ENCODE measurements at places on chromosomes 16 and 17.
A peak's percentile ranks its signal among the peaks of the same experiment; 100 is the strongest.

GRCh38 chr16:77169650-77170236 is 21.2 kb upstream of the MON1B start:
- no peak overlapping the region for H3K4me3 ChIP-seq
- peaks cover 45% of the 10 kb centered on the region for H3K27me3 ChIP-seq
- no peaks in the 10 kb centered on the region for H3K4me1 ChIP-seq
- H3K27ac ChIP-seq, result no peak overlapping the region
- no peaks in the 10 kb centered on the region for H3K36me3 ChIP-seq

DNA sequence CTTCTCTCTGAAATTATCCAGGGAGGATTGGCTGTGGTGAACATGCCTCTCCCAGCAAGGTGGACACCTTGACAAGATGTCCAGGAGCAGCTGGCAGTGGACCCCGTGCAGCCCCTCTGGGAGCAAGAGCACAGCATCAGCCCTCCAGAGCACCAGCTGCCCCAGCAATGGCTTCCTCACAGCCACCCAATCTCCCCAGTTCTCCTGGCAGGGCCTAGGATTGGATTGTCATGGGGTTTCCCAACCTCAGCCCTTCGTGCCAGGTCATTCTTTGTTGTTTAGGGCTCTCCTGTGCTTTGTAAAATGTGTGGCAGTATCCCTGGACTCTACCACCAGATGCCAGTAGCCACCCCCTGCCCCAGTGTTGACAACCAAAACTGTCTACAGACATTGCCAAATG is 1.8 kb upstream of the KRT36 start:
- DNase-seq, result no peak
- no peak overlapping the region for H3K4me3 ChIP-seq
- H3K27me3 ChIP-seq, result peaks cover 20% of the 10 kb centered on the region
- no peak overlapping the region for H3K27ac ChIP-seq

- H3K4me3 ChIP-seq, result peak overlapping the region; percentile 59
- DNase-seq, result no peak
- H3K4me1 ChIP-seq, result peaks cover 39% of the 10 kb centered on the region
- H3K36me3 ChIP-seq, result no peaks in the 10 kb centered on the region
- no peaks in the 10 kb centered on the region for H3K27me3 ChIP-seq
Observed at GRCh38 chr17:50184064-50184463, 17.4 kb downstream of the COL1A1 start.

GRCh38 chr17:82929011-82929622 is 89.3 kb upstream of the ZNF750 start:
- no peak for DNase-seq
- peak overlapping the region; percentile 14 for H3K27ac ChIP-seq
- H3K36me3 ChIP-seq, result peaks cover 76% of the 10 kb centered on the region
- H3K4me3 ChIP-seq, result no peak overlapping the region
- no peaks in the 10 kb centered on the region for H3K27me3 ChIP-seq
- H3K4me1 ChIP-seq, result no peaks in the 10 kb centered on the region

GRCh38 chr16:72198021-72198711 is 26.2 kb upstream of the PMFBP1 start:
- H3K4me1 ChIP-seq, result peaks cover 9% of the 10 kb centered on the region
- no peak for DNase-seq
- no peaks in the 10 kb centered on the region for H3K27me3 ChIP-seq

DNA sequence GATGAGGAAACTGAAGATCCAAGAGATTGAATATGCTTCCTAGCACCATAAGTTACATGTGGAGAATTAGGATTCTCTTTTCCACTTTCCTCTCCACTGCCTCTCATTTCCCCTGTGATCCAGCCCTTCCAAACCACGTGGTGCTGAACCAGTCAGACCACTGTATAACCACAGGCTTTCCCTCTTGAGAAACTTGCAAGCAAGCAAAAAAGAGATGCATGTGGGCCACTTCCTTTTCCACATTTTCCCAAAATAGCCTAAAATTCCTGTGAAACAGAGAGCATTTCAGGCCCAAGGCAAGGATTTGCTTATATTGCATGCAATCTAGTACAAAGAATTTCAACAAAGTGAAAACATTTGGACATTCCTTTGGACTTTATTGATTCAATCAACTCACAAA is 59.3 kb upstream of the KSR1 start:
- no peak for DNase-seq
- peaks cover 7% of the 10 kb centered on the region for H3K4me1 ChIP-seq
- H3K36me3 ChIP-seq, result no peaks in the 10 kb centered on the region
- H3K4me3 ChIP-seq, result no peak overlapping the region
- H3K27ac ChIP-seq, result no peak overlapping the region

DNA sequence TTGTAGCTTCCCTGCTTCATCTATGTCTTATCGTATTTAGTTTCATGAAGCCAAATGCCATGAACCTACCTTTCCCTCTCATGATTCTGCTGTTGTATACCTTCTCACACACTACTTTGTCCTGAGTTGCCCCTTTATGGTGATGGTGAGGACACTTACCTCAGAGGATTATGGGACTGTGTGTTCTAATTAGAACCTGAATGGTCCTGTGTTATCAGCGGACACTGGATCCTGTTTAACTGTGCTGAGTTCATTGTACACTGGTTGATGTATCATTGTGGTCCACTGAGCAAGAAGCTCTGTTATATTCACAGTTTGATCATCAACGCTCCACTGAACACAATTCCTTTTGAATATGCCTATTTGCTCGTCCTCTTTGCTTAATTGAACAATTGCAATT is 343.0 kb downstream of the RBFOX1 start:
- H3K4me3 ChIP-seq, result no peak overlapping the region
- H3K4me1 ChIP-seq, result no peaks in the 10 kb centered on the region
- no peak overlapping the region for H3K27ac ChIP-seq
- no peaks in the 10 kb centered on the region for H3K27me3 ChIP-seq

- no peak overlapping the region for H3K4me3 ChIP-seq
- DNase-seq, result no peak
- peaks cover 75% of the 10 kb centered on the region for H3K36me3 ChIP-seq
- H3K4me1 ChIP-seq, result peaks cover 20% of the 10 kb centered on the region
- peak overlapping the region; percentile 86 for H3K27ac ChIP-seq
Observed at GRCh38 chr16:11140098-11140375, 116.0 kb downstream of the SOCS1 start.

GRCh38 chr16:2821487-2822157 is 4.6 kb downstream of the PRSS21 start:
- no peak overlapping the region for H3K27ac ChIP-seq
- H3K27me3 ChIP-seq, result peaks cover 25% of the 10 kb centered on the region
- DNase-seq, result no peak
- no peaks in the 10 kb centered on the region for H3K36me3 ChIP-seq

DNA sequence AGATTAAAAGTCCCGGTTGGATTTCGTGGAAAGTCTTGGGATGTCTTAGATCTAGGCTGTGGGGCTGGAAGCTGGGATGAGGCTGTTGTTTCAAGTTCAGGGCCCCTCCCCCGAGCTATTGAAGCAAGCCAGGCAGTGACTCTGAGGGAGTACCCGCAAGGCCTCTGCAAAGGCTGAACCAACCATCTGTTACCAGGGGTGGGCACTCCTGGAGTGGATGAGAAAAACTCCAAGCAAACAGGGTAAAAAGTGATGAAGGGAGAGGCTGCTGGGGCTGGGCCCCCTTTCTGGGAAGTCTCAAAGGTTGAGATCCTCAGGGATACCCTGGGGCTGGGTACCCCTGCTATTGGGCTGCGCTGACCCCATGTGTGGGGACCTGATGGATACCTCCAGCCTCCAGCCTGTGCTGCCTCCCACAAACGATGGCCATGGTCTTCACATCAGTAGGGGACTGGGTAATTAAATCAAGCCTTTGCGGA is 82.4 kb upstream of the KIFC3 start:
- no peaks in the 10 kb centered on the region for H3K36me3 ChIP-seq
- H3K27ac ChIP-seq, result no peak overlapping the region
- no peak overlapping the region for H3K4me3 ChIP-seq

- DNase-seq, result no peak
- peak overlapping the region; percentile 89 for H3K27ac ChIP-seq
- H3K4me1 ChIP-seq, result peaks cover 58% of the 10 kb centered on the region
- no peaks in the 10 kb centered on the region for H3K27me3 ChIP-seq
- H3K36me3 ChIP-seq, result no peaks in the 10 kb centered on the region
Observed at GRCh38 chr17:34386697-34387550, 23.9 kb upstream of the CCL1 start.

DNA sequence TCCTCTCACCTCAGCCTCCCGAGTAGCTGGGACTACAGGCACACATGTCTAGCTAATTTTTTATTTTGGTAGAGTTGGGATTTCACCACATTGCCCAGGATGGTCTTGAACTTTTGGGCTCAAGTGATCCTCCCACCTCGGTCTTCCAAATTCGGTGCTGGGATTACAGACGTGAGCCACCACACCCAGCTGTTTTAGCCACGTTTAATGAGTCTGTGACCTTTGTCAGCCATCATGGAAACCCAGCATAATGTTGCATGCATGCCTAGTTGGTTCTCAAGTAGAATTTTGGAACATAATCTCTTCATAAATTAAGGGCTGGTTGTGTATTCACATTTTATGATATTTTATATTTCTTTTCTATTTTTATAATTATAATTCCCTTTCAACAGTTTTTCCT is 42.0 kb downstream of the GOSR1 start:
- DNase-seq, result no peak
- H3K36me3 ChIP-seq, result peaks cover 42% of the 10 kb centered on the region

GRCh38 chr17:65913326-65913850 is 278.5 kb downstream of the CEP112 start:
- no peaks in the 10 kb centered on the region for H3K27me3 ChIP-seq
- no peak overlapping the region for H3K27ac ChIP-seq
- peaks cover 11% of the 10 kb centered on the region for H3K4me1 ChIP-seq
- no peak overlapping the region for H3K4me3 ChIP-seq
- peaks cover 11% of the 10 kb centered on the region for H3K36me3 ChIP-seq

- H3K4me1 ChIP-seq, result peaks cover 2% of the 10 kb centered on the region
- H3K4me3 ChIP-seq, result no peak overlapping the region
- H3K36me3 ChIP-seq, result no peaks in the 10 kb centered on the region
- no peak overlapping the region for H3K27ac ChIP-seq
Observed at GRCh38 chr17:6700948-6701307, 12.2 kb downstream of the SLC13A5 start.

DNA sequence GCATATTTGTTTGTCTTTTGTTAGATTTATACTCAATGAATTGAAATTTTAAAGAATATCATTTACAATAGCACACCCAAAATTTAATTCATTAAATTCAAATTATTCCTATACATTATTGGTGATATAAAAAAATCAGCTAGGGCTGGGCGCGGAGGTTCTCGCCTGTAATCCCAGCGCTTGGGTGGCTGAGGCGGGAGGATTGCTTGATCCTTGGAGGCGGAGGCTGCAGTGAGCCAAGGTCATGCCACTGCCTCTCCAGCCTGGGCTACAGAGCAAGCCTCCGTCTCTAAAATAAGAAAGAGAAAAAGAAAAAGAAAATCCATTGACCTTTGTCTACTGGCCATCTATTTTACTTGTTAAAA is 4.5 kb upstream of the PRDM7 start:
- peaks cover 38% of the 10 kb centered on the region for H3K27me3 ChIP-seq
- H3K4me1 ChIP-seq, result peaks cover 24% of the 10 kb centered on the region
- peak overlapping the region; percentile 91 for H3K27ac ChIP-seq
- H3K4me3 ChIP-seq, result no peak overlapping the region
- H3K36me3 ChIP-seq, result no peaks in the 10 kb centered on the region
- no peak for DNase-seq

- H3K27ac ChIP-seq, result peak overlapping the region; percentile 77
- DNase-seq, result peak; percentile 51
- H3K4me3 ChIP-seq, result peak overlapping the region; percentile 85
- H3K4me1 ChIP-seq, result peaks cover 83% of the 10 kb centered on the region
- no peaks in the 10 kb centered on the region for H3K27me3 ChIP-seq
- H3K36me3 ChIP-seq, result peaks cover 6% of the 10 kb centered on the region
Observed at GRCh38 chr17:3963237-3964201, 718 bp downstream of the ATP2A3 start.

DNA sequence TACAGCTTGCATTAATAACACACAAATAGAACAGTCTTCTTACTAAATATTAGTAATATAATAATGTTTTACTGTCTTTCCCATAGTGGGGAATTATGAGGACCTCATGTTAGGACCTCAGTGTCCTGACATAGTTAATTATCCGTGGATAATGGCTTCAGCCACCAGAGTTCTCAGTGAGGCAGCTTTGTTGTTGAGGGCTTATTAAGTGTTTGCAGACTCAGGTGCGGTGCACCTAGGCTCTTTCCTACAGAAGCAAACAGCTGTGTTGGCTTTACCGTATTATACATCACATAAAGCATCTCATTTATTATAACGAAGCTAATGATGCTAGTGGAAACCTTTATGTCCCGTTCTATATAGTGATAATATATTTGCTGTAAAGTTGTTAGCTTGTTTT is 246.7 kb downstream of the FTO start:
- H3K4me1 ChIP-seq, result peaks cover 17% of the 10 kb centered on the region
- H3K36me3 ChIP-seq, result peaks cover 12% of the 10 kb centered on the region
- no peak for DNase-seq
- no peaks in the 10 kb centered on the region for H3K27me3 ChIP-seq
- no peak overlapping the region for H3K4me3 ChIP-seq
- no peak overlapping the region for H3K27ac ChIP-seq

DNA sequence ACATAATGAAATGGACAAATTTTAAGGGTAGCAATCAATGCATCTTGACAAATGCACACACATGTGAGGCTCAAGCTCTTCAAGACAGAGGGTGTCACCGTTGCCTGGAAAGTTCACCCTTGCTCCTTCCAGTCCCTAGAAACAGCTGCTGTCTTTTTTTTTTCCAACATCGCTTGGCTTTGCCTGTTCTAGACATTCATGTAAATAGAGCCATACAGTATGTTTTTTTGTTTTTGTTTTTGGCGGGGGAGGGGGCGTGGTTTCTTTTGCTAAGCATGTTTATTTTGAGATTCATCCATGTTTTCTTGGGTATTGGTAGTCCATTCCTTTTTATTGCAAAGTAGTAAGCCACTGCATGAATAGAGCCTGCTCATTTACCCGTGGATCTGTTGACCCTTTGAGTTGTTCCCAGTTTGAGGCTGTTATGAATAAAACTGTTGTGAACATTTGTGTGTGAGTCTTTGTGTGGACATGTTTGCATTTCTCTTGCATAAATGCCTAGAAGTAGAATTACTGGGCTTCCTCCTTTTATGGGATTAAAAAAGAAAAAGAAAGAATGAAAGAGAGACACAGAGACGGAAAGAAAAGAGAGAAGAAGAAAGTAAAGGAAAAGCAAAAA is 78.4 kb downstream of the NT5M start:
- no peak overlapping the region for H3K27ac ChIP-seq
- H3K36me3 ChIP-seq, result no peaks in the 10 kb centered on the region
- H3K4me3 ChIP-seq, result no peak overlapping the region

- H3K27me3 ChIP-seq, result no peaks in the 10 kb centered on the region
- no peaks in the 10 kb centered on the region for H3K36me3 ChIP-seq
- no peak for DNase-seq
- H3K4me1 ChIP-seq, result peaks cover 2% of the 10 kb centered on the region
Observed at GRCh38 chr16:68499006-68499405, 40.1 kb upstream of the ZFP90 start.

GRCh38 chr16:24114876-24115275 is 141.3 kb upstream of the CACNG3 start:
- H3K4me3 ChIP-seq, result peak overlapping the region; percentile 33
- no peak for DNase-seq
- H3K27me3 ChIP-seq, result no peaks in the 10 kb centered on the region
- no peaks in the 10 kb centered on the region for H3K4me1 ChIP-seq
- H3K36me3 ChIP-seq, result peaks cover 29% of the 10 kb centered on the region

DNA sequence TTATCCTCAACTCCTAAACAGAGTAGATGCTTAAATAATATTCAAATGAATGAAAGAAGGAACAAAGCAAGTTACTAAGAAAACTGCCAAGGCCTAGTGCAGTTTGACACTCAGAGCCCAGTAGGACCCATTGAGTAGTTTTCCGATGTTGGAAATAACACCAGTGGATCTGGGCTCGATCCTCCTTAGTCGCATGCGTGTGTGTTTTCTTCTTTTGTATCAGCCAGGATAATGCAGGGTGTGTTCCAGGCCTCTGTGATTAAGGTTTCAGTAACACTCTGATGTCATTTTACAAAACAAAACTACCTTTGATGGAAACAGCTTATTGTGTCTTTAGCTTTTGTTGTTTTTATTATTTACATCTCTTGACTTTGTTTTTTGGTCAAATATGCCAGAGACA is 24.5 kb downstream of the KSR1 start:
- DNase-seq, result no peak
- H3K27me3 ChIP-seq, result no peaks in the 10 kb centered on the region
- no peak overlapping the region for H3K4me3 ChIP-seq
